ENCODE measurements at places on chromosomes 11 and 22. TPM values are rescaled to one million over a fixed set of nuclear protein-coding genes. Genes with fewer than 3 reads are reported as not detected.

DNA sequence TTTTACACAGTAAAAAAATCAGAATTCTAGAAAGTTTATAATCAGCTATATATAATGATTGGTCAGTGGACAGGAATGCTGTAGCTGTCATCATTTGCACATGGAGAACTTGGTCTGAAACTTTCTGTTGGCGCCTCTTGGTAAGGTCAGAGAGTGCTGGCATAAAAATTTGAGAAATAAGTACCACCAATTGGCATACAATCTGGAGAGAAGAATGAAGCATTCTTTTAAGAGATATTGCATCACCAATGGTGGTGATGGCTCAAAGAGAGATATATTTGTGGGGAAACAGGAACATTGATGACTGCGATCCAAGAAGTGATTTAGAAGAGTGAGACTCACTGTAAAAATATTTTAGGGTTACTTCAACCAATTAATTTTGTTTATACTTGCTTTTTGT lies 19.8 kb upstream of the OOSP1 start:
- DNase-seq, result peak; percentile 1

The SYT7 gene
- total RNA-seq, result 0.43 TPM

The THYN1 gene
- total RNA-seq, result 58.3 TPM

DNA sequence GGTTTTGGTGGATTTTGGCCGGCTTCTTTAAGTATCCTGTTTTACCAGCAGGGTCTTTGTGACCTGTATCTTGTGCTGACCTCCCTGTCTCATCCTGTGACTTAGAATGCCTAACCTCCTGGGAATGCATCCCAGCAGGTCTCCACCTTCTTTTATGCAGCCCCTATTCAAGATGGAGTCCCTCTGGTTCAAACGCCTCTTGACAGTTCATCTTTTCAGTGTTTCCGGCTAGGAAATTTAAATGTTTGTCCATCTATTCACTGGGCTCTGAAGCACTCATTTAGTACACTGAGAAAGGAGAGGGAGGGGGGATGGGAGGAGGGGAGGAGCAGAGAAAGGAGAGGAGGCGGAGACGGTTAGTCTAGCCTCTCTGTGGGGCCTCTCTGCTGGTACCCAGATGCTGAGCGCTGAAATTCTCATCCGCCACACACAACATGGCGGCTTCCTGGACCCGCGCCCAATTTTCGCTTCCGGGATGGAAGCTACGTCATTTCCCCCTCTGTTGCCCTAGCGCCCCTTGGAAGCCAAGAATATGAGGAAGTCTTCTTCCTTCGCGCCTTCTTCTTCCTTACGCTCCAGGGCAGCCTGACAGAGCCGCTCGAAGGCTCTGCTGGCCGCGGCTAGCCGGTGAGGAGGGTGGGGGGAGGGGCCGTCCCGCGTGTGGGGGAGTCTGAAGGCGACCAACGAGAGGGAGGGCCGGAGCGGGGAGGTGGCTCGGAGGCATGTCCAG lies 69.0 kb upstream of the SYT13 start:
- peak; percentile 45 for DNase-seq

The MMP8 gene
- total RNA-seq, result under 0.01 TPM

GRCh38 chr22:46748908-46749675 lies 11.0 kb upstream of the CERK start:
- DNase-seq, result peak; percentile 74

DNA sequence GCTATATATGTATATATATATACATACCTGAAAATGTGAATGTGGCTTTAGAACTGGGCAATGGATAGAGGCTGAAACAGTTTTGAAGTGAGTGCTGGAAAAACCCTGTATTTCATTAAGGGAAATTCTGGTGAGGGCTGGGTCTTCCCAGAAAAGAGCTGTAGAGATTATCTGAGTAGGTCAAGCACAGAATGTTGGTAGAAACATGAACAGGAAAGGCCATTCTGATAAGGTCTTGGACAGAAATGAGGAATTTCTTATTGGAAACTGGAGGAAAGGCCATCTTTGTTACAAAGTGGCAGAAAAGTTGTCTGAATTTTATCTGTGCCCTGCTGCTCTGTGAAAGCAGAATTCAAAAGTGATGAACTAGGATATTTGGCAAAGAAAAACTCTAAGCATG lies 25.4 kb downstream of the RTL6 start:
- no peak for DNase-seq

The RTN3 gene
- total RNA-seq, result 70.0 TPM

GRCh38 chr11:101254037-101254436 lies 124.4 kb upstream of the PGR start:
- DNase-seq, result peak; percentile 3

DNA sequence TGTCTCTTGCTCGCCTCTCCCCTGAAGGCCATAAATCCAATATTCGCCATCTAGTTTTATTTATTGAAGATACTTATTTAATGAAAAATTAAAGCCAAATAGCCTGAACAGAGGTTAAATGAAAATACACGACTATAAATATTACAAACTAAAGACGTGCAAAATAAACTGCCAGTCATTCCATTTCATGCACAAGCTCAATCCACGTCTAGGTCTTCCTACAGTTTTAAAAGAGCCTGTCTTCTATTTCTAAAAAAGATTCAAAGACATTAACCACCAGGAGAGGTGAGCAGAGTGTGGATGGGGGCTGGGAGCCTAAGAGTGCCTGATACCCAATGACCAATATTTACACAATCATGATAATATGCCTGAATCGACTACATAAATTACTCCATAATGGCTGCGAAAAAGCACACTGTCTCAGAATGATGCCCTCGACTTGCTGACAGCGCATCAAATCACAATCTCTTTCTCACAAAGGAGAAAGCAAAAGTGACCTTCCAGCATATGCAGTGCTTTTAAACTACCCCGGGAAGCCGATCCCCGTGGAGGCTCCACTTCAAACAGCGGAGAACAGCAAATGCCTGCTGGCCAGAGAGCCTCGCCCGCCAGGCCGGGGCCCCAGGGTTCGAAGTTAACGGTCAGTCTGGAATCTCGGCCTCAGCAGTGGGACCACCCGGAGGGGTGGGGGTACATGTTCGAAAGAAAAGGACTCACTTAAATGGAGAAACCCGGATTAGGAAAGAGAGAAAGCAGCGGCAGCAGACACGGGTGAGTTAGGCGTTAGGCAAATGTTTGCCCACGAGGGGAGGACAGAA lies 1.7 kb downstream of the FCHSD2 start:
- peak; percentile 63 for DNase-seq

DNA sequence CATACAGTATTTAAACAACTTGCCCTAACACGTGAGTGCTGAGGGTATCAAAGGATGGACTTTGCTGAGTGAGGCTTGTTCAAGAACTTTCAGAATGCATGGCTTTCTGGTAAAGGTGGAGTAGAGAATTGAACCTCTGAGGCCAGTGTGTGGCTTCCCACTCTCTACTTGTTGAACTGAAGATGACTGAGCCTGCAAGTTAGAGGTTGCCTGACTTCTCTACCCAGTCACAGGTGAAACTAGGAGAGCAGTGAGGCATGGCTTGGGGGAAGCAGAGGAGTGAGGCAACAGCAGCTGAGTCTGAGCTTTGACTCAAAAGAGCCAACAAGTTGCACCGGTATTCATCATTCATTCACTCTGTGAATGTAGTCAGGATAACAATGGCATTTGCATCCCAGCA lies 256.4 kb upstream of the SESN3 start:
- DNase-seq, result no peak

GRCh38 chr11:7595016-7595866 lies 78.1 kb downstream of the CYB5R2 start:
- DNase-seq, result no peak

DNA sequence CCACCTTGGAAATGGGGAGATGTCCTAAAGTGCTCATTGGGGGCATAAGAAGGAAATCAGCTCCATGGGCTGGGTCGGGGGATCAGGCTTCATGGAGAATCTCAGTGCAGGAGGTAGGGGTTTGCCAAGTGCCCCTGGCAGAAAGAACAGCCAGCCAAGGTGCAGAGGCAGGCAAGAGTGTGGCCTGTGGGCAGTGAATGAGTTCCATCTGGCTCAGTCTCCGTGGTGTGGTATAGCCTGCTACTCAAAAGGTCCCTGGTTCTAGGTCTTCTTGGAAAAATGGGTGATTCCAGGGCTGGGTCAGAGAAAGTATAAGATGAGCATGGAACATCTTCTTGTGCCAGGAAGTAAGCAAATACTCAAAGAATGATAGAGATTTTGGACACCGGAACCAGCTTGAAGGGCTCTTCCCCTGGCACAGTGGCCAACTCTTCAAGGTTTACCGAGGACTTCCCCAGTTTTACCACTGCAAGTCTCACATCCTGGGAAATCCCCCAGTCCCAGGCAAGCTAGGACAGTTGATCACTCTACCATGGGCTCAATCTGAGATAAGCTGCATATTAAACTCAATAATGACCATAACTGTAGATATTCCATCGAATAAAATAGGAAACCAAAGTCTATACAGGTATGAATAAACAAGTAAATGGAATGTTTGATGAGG lies 10.6 kb upstream of the ARAP1 start:
- no peak for DNase-seq

Measured in fibroblast of villous mesenchyme (primary cell).